Temporal lobe (tissue), 4 donors: ENCODE measurements at places on chromosomes 11 and 22. TPM values are rescaled to one million over a fixed set of nuclear protein-coding genes. Genes with fewer than 3 reads are reported as not detected.

Gene OR4D5
- not detected for total RNA-seq

Gene MS4A4A
- 1.2 TPM for total RNA-seq

Gene RAB39A
- total RNA-seq = 32.7 TPM

Gene HBE1
- 0.98 TPM for total RNA-seq

Gene EMID1
- 37.9 TPM for total RNA-seq

Gene TCN1
- total RNA-seq = not detected

Gene SORL1
- 40.6 TPM for total RNA-seq

Gene KBTBD3
- total RNA-seq = 9.1 TPM
